ENCODE measurements at places on chromosomes 3 and 15. TPM values are rescaled to one million over a fixed set of nuclear protein-coding genes. Genes with fewer than 3 reads are reported as not detected.

GRCh38 chr3:140035871-140036270 is 100.9 kb downstream of the CLSTN2 start:
- H3K4me3 ChIP-seq: no peak overlapping the region
- H3K27ac ChIP-seq: no peak overlapping the region
- H3K4me1 ChIP-seq: no peaks in the 10 kb centered on the region
- DNase-seq: no peak

CCDC13 gene
- total RNA-seq: 2.3 TPM

ALAS1 gene
- 34.7 TPM for total RNA-seq

RYK gene
- 150 TPM for total RNA-seq

- H3K27ac ChIP-seq: no peak overlapping the region
- H3K27me3 ChIP-seq: no peaks in the 10 kb centered on the region
- H3K4me1 ChIP-seq: no peaks in the 10 kb centered on the region
- H3K4me3 ChIP-seq: no peak overlapping the region
- H3K36me3 ChIP-seq: no peaks in the 10 kb centered on the region
These were observed 49.1 kb downstream of the PXYLP1 start for GRCh38 chr3:141280690-141281089.

VEPH1 gene
- 20.9 TPM for total RNA-seq

GRCh38 chr15:33293713-33294334 is 16.9 kb upstream of the RYR3 start:
- H3K4me3 ChIP-seq: no peak overlapping the region
- no peaks in the 10 kb centered on the region for H3K27me3 ChIP-seq
- DNase-seq: no peak
- H3K36me3 ChIP-seq: no peaks in the 10 kb centered on the region
- no peaks in the 10 kb centered on the region for H3K4me1 ChIP-seq

GRCh38 chr3:106717178-106717780 is 660.0 kb upstream of the CCDC54 start:
- no peaks in the 10 kb centered on the region for H3K4me1 ChIP-seq
- no peak overlapping the region for H3K27ac ChIP-seq
- H3K27me3 ChIP-seq: no peaks in the 10 kb centered on the region
- H3K36me3 ChIP-seq: no peaks in the 10 kb centered on the region
- DNase-seq: no peak

DNA sequence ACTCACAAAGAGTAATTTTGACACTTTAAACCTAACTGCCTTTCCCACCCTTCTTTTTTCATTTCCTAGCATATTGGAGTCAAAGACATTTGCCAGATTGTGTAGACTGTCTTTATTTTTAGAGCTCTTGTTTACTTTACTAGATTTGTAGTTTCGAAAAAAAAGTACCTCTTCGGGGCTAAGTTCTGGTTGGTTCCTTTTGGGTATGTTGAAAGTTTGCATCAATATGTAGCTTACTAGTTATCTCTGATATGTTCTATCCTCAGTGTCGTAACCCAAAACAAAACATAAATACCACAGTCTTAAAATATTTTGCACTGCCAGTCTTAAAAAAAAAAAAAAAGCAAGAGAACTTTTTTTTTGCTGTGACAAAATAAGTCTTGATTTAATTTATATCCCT is 52.2 kb downstream of the REC114 start:
- H3K36me3 ChIP-seq: no peaks in the 10 kb centered on the region
- no peaks in the 10 kb centered on the region for H3K4me1 ChIP-seq
- H3K27me3 ChIP-seq: no peaks in the 10 kb centered on the region
- DNase-seq: no peak

PLA2G4F gene
- total RNA-seq: 1.8 TPM

DNA sequence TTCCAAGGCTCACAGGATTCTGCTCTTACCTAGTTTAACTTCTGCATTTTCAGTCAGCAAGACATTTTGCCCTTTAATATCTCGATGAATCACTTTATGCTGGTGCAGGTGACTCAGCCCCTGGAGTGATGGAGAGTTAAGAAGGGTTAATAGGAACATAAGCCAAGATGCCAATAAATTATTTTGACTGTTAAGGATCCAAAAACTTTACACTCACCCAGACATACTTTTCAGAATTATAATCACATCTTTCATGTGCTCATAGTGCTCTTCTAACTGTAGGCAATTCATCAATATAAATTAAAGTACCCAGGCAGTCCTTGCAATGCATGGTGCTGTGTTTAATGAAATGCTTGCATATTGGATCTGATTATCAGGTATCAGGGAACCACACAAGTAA is 164.1 kb upstream of the SLC2A2 start:
- H3K27me3 ChIP-seq: no peaks in the 10 kb centered on the region
- DNase-seq: no peak
- H3K36me3 ChIP-seq: no peaks in the 10 kb centered on the region
- no peak overlapping the region for H3K4me3 ChIP-seq
- H3K27ac ChIP-seq: no peak overlapping the region

- DNase-seq: no peak
- no peaks in the 10 kb centered on the region for H3K4me1 ChIP-seq
- no peaks in the 10 kb centered on the region for H3K27me3 ChIP-seq
- no peaks in the 10 kb centered on the region for H3K36me3 ChIP-seq
These were observed 13.4 kb upstream of the STRA6 start for GRCh38 chr15:74215958-74216357.

- H3K4me1 ChIP-seq: no peaks in the 10 kb centered on the region
- no peaks in the 10 kb centered on the region for H3K27me3 ChIP-seq
- H3K36me3 ChIP-seq: no peaks in the 10 kb centered on the region
- no peak overlapping the region for H3K27ac ChIP-seq
These were observed 221.8 kb downstream of the ZIC1 start for GRCh38 chr3:147630921-147631415.

- no peak overlapping the region for H3K4me3 ChIP-seq
- H3K36me3 ChIP-seq: no peaks in the 10 kb centered on the region
These were observed 5.5 kb upstream of the LEKR1 start for GRCh38 chr3:156820692-156821080.

- H3K27ac ChIP-seq: no peak overlapping the region
- no peak overlapping the region for H3K4me3 ChIP-seq
- DNase-seq: no peak
- no peaks in the 10 kb centered on the region for H3K4me1 ChIP-seq
- peaks cover 3% of the 10 kb centered on the region for H3K36me3 ChIP-seq
- no peaks in the 10 kb centered on the region for H3K27me3 ChIP-seq
These were observed 34.9 kb downstream of the RUBCN start for GRCh38 chr3:197701841-197702240.

DNA sequence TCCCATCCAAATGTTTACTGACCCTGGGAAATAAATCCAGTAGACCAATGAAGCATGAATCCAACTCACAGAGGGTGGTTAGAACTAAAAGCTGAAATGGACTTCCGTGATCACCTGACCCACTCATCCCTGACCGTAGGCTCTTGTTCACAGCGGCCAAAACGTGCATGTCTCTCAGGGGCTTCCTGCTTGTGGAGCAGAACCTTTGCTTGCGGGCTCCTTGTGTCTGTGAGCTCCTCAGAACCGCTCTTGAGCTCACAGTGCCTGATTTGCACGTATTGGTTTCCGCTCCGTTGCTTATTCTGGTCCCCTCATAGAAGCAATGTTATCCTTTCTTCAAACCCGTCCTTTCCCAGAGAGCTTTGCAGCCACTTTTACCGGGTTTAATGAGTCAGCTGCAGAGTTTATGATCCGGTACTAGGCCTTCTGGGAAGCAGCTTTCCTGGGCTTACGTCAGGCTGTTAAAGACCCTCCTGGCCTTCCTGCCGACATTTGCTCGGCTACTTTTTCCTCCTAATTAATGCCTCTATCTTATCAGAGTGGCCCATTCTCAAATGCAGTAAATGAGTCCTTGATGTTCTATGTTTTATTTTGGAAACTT is 35.4 kb downstream of the LIPC start:
- H3K4me3 ChIP-seq: no peak overlapping the region
- H3K36me3 ChIP-seq: no peaks in the 10 kb centered on the region

DNA sequence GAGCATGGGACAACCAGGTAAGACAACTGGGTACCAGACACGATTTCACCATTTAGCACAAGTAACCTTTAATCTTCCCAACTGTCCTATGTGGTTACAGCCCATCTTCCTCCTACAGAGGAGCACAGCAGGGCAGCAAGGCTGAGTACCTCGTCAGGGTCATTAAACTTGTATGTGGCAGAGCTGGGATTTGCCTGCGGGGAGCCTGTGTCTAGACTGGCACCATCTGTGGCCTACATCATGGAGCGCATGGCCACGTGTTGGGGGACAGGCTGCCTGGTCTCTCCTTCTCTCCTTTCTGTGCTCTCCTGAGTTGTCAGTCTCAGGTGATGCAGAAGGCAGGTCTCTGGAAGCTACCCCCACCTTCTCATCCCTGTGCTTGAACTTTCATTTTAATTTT is 32.2 kb downstream of the GOLGA6A start:
- H3K27ac ChIP-seq: peak overlapping the region; percentile 89
- DNase-seq: no peak
- H3K27me3 ChIP-seq: no peaks in the 10 kb centered on the region
- H3K36me3 ChIP-seq: no peaks in the 10 kb centered on the region
- H3K4me3 ChIP-seq: no peak overlapping the region

DNA sequence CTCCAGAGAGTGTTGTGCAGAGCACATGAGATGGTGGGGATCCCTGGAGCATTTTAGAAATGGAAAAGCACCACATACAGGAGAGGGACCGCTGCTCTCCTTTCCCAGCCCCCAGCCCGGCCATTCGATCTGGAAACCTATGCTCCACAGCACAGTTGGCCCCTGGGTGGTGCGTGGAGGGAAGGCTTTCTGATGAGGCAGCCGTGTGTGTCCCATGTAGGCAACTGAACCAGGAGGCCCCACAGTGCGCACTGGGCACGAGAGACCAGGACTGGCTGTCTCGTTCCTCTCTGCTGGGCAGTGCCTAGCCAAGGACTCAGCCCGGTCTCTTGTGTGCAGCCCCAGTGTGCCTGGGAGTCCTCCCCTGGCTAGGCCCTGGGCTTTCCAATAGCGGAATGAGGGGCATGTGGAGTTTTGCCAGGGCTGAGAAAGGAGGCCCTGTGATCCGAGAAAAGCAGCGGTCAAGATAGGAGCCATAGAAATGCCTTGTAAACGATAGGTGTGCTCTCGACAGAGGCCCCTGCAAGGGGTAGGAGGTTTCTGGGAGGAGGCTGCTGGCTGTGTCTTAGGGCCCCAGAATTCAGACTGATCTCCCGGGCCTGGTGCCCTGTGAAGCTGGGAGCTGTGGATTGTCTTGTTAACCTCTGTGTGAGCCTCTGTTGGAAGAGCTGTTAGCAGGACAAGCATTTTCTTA is 39.0 kb downstream of the CHDH start:
- H3K4me1 ChIP-seq: no peaks in the 10 kb centered on the region
- no peaks in the 10 kb centered on the region for H3K27me3 ChIP-seq
- H3K36me3 ChIP-seq: no peaks in the 10 kb centered on the region
- H3K4me3 ChIP-seq: no peak overlapping the region
- no peak for DNase-seq
- H3K27ac ChIP-seq: no peak overlapping the region

GRCh38 chr3:15808679-15809310 is 11.0 kb upstream of the ANKRD28 start:
- H3K27ac ChIP-seq: no peak overlapping the region
- no peaks in the 10 kb centered on the region for H3K4me1 ChIP-seq
- H3K36me3 ChIP-seq: no peaks in the 10 kb centered on the region
- no peak for DNase-seq
- H3K27me3 ChIP-seq: no peaks in the 10 kb centered on the region

GRCh38 chr15:69652293-69652692 is 199.7 kb downstream of the RPLP1 start:
- H3K27ac ChIP-seq: no peak overlapping the region
- DNase-seq: no peak
- H3K27me3 ChIP-seq: no peaks in the 10 kb centered on the region
- H3K4me3 ChIP-seq: no peak overlapping the region
- no peaks in the 10 kb centered on the region for H3K4me1 ChIP-seq

All from breast epithelium (tissue), 4 donors.